ENCODE measurements at places on chromosomes 7 and 10.

- no peak for DNase-seq
Observed at GRCh38 chr10:117412469-117413010, 37.3 kb upstream of the PDZD8 start.

DNA sequence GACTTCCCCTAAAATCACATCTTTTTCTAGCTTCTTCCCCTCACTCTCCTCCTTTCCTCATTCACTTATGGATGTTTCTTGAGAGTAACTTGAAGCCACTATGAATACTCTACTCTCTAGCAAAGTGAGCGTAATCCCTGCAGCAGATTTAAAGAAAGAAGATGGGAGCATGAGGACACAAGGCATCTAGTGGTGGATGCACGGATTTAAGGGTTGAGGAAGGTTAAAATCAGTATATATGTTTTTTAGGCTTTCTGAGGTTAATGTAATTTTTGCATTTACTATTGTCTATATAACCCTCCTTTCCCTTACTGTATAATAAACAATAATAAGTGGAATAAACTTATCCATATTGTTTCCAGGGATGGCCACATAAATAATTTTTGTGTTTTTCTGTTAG lies 495.2 kb upstream of the TPK1 start:
- no peak for DNase-seq

GRCh38 chr7:84578825-84579224 lies 384.2 kb upstream of the SEMA3A start:
- no peak for DNase-seq

DNA sequence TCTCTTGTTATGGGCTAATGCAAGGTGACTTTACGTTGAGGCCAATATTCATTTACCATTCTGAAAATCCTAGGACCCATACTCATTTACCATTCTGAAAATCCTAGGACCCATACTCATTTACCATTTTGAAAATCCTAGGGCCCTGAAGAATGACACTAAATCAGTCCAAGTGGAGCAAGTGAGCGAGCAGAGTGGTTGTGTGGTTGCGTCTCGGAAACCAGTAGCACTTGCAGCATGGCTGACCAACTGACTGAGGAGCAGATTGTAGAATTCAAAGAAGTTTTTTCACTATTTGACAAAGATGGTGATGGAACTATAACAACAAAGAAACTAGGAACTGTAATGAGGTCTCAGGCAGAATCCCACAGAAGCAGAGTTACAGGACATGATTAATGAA lies 6.9 kb downstream of the SAR1A start:
- DNase-seq, result no peak

- no peak for DNase-seq
Observed at GRCh38 chr7:124996778-124997177, 67.2 kb upstream of the POT1 start.

- DNase-seq, result peak; percentile 28
Observed at GRCh38 chr7:74365322-74366022, 76.3 kb downstream of the CLIP2 start.
